ENCODE measurements at places on chromosomes 7 and 10.

DNA sequence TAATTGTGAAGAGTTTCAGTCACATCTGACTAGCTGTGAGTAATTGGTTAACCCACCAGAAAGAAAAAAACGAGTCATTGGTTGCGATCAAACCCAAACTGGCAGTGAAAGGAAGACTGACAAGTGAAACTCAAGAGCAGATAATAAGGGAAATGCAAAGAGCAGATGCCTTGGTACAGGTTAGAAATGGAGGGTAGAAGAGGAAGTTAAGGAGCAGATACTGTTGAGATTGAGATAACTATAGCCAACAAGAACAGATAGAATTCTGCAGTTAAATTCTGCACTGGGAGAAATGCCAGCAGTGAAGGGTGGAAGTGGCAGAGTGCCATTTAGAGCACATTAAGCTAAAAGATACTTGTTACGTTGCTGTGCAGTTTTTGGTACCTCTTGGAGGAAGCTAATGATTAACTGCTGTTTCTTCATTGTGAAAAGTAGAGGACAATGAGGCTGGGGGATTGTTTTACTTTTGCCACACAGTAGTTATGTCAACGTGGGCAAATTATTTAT, 65.8 kb downstream of the CDK13 start:
- DNase-seq, result no peak

GRCh38 chr10:54681136-54681535, 119.9 kb downstream of the PCDH15 start:
- no peak for DNase-seq

DNA sequence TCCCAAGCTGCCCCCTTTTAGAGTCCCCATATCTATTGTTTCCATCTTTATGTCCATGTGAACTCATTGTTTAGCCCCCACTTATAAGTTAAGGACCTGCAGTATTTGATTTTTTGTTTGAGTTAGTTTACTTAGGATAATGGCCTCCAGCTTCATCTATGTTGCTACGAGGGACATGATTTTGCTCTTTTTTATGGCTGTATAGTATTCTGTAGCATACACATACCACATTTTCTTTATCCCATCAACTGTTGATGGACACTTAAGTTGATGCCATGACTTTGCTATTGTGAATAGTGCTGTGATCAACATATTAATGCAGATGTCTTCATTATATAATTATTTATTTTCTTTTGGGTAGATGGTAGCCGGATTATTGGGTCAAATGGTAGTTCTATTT, 576.9 kb downstream of the ANKRD7 start:
- DNase-seq, result no peak

DNA sequence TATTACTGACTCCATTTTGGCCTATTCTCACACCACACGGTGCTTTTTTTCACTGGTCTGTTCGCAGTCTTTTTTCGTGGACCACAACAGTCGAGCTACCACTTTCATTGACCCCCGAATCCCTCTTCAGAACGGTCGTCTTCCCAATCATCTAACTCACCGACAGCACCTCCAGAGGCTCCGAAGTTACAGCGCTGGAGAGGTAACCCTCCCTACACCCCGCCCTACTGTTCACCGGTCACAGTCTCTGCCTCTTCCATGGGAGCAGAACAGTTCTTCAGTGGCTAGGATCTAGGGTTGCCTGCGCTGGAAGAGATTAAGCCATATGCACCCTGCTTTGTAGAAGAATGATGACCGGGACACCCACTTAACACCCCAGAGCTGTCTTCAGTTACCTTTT, 103.4 kb upstream of the STK17A start:
- no peak for DNase-seq

DNA sequence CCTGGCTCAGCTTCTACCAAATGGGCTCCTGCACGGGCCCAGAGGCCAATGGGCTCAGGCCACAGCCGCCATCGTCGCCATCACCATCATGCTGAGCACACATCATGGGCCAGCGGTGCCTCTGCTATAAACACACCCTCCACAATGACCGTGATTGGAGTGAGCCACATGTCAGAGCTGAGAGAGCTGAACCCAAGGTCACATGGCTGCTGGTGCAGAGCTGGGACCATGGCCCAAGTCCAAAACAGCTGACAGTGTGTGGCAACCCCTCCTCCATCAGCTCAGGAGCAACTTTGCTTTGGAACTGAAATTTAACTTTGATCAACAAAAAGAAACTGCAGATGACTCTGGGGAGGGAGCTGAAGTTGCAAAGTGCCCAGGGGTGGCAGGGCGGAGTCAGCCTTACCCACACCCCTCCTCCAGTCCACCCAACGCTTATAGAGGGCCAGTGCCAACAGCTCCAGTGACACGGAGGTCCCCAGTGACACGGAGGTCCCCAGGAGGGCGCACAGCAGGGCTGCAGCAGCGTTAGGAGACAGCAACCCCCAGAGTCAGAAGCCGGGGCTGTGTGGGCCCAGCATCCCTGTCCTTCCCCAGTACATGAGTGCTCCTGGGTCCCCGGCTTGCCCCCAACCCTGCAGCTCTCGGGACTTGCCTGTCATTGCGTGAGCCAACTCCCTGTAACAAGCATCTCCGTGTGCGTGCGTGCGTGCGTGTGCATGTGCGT, 249.6 kb downstream of the ELFN1 start:
- no peak for DNase-seq

GRCh38 chr10:93760490-93760889, 2.8 kb downstream of the LGI1 start:
- no peak for DNase-seq

- no peak for DNase-seq
Measured at GRCh38 chr7:151884312-151885201, 7.6 kb upstream of the PRKAG2 start.

- no peak for DNase-seq
Measured at GRCh38 chr10:21308946-21309345, 216.5 kb downstream of the SKIDA1 start.

DNA sequence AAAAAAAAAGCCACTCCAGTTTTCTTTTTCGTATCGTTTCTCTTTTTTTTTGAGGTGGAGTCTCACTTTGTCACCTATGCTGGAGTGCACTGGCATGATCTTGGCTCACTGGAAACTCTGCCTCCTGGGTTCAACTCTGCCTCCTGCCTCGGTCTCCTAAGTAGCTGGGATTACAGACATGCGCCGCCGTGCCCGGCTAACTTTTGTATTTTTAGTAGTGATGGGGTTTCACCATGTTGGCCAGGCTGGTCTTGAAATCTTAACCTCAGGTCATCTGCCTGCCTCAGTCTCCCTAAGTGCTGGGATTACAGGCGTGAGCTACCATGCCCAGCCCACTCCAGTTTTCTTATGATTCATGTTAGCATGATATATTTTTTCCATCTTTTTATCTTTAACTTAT, 92.7 kb downstream of the ANKRD61 start:
- DNase-seq, result no peak

DNA sequence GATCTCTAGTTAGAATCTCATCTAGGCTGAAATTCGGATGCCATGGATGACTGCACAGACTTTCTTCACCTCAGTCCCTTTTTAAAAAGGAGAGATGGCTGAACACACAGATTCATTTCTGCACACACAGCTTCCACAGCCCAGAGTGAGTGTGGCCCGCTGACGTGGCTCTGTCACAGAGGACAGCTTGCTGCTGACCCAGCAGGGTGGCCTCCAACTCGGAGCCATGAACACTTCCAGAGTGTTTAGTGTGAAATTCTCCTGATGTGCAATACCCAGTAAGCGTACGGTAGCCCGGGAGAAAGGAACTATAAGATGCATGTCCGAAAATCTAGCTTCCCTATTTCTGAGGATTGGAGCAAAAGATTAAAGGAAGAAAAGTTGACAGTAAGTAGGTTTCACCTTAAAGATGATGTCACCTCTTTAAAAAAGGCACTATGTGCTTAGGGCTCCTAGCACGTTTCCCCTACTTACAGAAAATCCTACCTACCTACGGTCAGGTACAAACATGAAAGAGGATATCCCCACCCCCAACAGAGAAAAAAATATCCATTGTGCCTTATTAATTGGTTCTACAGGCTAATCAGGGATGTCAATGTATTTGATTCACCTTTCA, 162.2 kb downstream of the RAPGEF5 start:
- no peak for DNase-seq

GRCh38 chr10:101287997-101288635, 58.9 kb upstream of the LBX1 start:
- DNase-seq, result no peak

- DNase-seq, result no peak
Measured at GRCh38 chr7:156956727-156957126, 7.2 kb downstream of the NOM1 start.

- no peak for DNase-seq
Measured at GRCh38 chr7:89001306-89001705, 205.8 kb upstream of the TEX47 start.

DNA sequence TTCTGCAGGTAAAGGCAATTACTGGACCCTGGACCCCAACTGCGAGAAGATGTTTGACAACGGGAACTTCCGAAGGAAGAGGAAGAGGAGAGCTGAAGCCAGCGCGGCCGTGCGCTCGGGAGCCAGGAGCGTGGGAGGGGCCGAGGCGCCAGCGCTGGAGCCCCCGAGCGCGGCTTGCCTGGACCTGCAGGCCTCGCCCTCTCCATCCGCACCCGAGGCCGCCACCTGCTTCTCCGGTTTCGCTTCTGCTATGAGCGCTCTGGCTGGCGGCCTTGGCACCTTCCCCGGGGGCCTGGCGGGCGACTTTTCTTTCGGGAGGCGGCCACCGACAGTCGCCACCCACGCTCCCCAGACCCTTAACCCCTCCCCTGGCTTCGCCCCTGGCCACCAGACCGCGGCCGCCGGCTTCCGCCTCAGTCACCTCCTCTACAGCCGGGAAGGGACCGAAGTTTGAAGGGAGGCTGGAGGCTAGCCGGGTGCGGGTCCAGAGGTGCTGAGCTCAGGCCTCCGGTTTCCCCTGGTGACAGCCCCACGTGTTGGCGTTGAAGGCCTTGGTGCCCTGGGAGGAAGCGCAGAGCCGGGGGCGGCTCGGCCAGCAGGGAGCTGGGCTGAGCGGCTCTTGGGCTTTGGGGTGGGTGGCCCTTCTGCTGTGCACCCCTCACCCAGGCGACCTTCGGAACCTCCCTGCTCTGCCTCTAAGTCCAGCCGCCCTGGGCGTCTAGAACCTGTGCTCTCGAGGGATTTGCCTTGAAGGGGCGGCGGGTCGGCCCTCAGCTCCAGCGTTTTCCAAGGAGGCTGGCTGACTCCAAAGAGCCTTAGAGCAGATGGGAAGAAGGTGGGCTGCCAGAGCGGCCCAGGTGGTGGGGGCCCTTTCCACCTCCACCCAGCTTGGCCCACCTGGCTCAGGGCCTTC, 1.8 kb downstream of the FOXI2 start:
- peak; percentile 29 for DNase-seq

DNA sequence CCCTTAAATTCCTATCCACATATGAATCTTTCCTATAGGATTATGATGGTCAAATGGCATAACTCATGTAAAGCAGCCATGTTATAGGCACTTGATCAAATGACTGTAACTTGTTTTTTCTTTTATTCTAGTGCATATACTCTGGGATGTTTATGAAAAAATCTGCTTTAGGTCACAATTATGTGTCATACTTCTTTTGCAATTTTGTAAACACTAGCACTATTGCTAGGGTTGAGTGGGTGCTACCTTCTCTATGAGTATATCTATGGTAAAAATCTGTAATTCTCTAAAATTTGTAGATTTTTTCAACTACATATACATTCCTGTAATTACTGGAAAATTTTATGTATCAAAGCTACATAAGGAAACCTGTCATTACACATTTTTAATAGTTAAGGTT, 50.0 kb downstream of the HGF start:
- no peak for DNase-seq

DNA sequence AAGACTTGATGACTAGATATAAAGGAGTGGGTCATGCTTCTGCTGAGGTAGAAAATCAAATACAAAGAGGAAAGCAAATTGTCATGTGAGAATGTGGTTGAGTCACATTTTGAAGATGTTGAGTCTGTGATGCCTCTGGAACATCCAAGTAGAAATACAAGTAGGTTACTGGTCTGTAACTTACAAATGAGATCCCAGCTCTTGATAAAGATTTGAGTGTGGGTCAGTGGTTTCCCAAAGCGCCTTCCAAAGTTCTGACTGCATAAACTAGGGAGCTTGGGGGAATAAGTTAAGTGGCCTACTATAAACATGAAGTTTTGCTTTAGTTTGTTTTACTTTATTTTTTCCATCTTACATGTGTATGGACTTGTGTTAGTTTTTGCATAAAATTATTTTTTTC, 144.3 kb upstream of the ETV1 start:
- no peak for DNase-seq

DNA sequence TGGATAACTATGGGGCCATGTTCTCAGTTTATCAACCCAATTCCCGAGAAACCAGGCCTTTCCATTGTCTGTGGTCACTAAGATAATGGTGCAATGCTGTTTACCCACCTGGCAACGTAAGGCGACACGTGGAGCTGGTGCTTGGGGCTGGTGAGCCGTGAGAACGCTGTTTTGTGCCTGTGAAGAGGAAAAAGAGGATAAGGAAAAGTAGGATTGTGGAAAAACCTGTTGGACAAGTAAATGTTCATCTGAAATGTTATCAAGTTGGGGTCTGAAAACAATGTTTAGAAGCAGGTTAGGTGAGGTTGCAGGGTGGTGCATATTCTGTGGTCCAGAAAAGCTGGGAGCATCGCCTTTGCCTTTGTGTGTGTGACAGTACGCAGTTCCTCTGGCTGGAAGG, 88.5 kb downstream of the PPP1R17 start:
- peak; percentile 68 for DNase-seq

GRCh38 chr7:28591725-28592349, 179.5 kb downstream of the CREB5 start:
- DNase-seq, result no peak

- DNase-seq, result no peak
Measured at GRCh38 chr10:129207297-129207696, 259.7 kb upstream of the MGMT start.

- DNase-seq, result no peak
Measured at GRCh38 chr7:2037301-2037807, 195.4 kb downstream of the MAD1L1 start.

DNA sequence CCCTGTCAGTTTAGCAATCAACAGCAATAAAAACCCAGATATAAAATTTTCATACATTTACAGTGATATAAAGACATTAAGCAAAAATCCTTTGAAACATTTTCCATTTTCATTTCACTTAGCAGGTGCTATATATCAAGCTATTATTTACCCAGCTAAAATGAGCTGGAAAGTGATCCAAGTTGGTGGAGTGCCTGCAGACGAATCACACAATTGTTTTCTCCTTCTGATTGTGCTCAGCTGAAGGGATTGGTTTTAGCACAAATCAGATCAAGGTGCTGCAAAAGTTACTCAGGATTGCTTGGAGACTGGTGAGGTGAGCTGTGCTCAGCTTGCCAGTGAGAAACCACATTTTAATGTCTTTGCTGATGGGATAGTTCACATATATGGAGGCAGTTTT, 138.1 kb downstream of the LRMDA start:
- DNase-seq, result no peak

All from NCI-H510A (cell line).